ENCODE measurements at places on chromosomes 11 and 22. TPM values are rescaled to one million over a fixed set of nuclear protein-coding genes. Genes with fewer than 3 reads are reported as not detected.

The SYNGR1 gene
- 13.0 TPM for total RNA-seq

The ILK gene
- total RNA-seq = 130 TPM

The GAB4 gene
- not detected for total RNA-seq

The OR52I2 gene
- not detected for total RNA-seq

The SERHL2 gene
- 3.6 TPM for total RNA-seq

The DEPDC7 gene
- total RNA-seq = 1.3 TPM

The NXPE1 gene
- total RNA-seq = not detected

The LRRC32 gene
- 46.7 TPM for total RNA-seq

The ASCL2 gene
- 3.1 TPM for total RNA-seq

The DLG2 gene
- not detected for total RNA-seq

The ARRB1 gene
- total RNA-seq = 31.6 TPM

The TXNRD2 gene
- 23.2 TPM for total RNA-seq

The KCTD21 gene
- 25.1 TPM for total RNA-seq

The NEFH gene
- 2.3 TPM for total RNA-seq

The CALCB gene
- not detected for total RNA-seq

The CCDC134 gene
- total RNA-seq = 4.5 TPM

The NLRP6 gene
- total RNA-seq = not detected

The IGHMBP2 gene
- 6.5 TPM for total RNA-seq

The NPTXR gene
- total RNA-seq = 0.54 TPM

The ROM1 gene
- total RNA-seq = 24.7 TPM

The CHRM4 gene
- total RNA-seq = 0.18 TPM

The KDELR3 gene
- total RNA-seq = 192 TPM

The THY1 gene
- 46.6 TPM for total RNA-seq

The NXPE2 gene
- not detected for total RNA-seq

The OR6M1 gene
- total RNA-seq = 0.32 TPM

The RFPL1 gene
- not detected for total RNA-seq

The TNNT3 gene
- 5.1 TPM for total RNA-seq

The ZBTB16 gene
- 33.0 TPM for total RNA-seq

The MPEG1 gene
- total RNA-seq = under 0.01 TPM

The C22orf42 gene
- total RNA-seq = not detected

The RBFOX2 gene
- total RNA-seq = 77.8 TPM

The OR5B12 gene
- not detected for total RNA-seq

The SCGB1D2 gene
- total RNA-seq = not detected

The GALNT18 gene
- total RNA-seq = 1.3 TPM

The SLC7A4 gene
- not detected for total RNA-seq

The CADM1 gene
- total RNA-seq = 1.3 TPM

The OTOG gene
- total RNA-seq = not detected

The KLHL35 gene
- 15.3 TPM for total RNA-seq

The VWCE gene
- 8.9 TPM for total RNA-seq

The BCO2 gene
- total RNA-seq = 1.8 TPM

The F2 gene
- total RNA-seq = not detected

The INPP5J gene
- total RNA-seq = not detected

The CREB3L1 gene
- 31.3 TPM for total RNA-seq

The MAML2 gene
- total RNA-seq = 21.4 TPM

The SYVN1 gene
- 37.7 TPM for total RNA-seq

The MRGPRX4 gene
- total RNA-seq = not detected

The FXYD6 gene
- total RNA-seq = not detected

The SPON1 gene
- 52.2 TPM for total RNA-seq

The CPT1B gene
- total RNA-seq = 1.8 TPM

The CYTH4 gene
- not detected for total RNA-seq

The AGBL2 gene
- not detected for total RNA-seq

The OR51B5 gene
- not detected for total RNA-seq

The PLA2G6 gene
- 10.3 TPM for total RNA-seq

The IGLL5 gene
- total RNA-seq = not detected

The OR2D2 gene
- not detected for total RNA-seq

The OR5L2 gene
- not detected for total RNA-seq

The GSTT2B gene
- 0.97 TPM for total RNA-seq

The TIMP3 gene
- 25.8 TPM for total RNA-seq

Measured in cardiac atrium fibroblast (primary cell).